ENCODE measurements at places on chromosomes 3 and 15.

GRCh38 chr3:175573226-175573625 lies 714.1 kb downstream of the NAALADL2 start:
- DNase-seq = no peak

DNA sequence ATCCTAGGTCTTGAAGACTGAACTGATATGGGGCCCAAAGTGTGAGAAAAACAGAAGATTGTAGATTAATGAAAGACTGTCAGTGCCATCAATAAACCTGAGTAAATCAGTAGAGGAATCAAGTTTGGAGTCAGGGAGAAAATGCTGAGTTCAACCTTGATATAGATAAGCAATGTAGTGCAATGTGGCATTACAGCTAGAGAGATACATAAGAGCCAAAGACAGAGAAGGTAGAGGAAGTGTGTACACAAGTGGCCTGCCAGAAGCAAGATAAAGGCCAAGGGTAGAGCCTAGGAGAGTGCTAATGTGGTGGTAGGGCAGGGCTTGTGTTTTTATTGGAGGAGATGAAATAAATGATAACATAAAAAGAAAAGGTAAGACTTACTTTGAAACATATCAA lies 26.0 kb upstream of the EID1 start:
- no peak for DNase-seq

DNA sequence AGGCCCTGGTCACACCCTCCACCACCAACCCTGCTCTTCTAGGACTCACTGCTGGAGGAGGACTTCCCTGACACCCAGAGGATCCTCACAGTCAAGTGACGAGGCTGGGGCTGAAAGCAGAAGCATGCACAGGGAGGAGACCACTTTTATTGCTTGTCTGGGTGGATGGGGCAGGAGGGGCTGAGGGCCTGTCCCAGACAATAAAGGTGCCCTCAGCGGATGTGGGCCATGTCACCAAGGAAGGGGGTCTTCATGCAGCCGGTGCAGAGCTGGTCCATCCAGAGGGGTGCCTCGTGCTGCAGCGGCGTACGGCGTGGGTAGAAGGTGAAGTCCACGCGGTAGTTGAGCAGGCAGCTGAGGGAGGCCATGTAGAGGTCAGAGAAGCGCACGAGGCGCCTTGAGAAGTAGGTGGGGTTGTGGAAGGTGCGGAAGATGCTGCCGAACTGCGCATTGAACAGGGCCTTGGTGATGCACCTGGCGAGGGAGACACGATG lies 9.4 kb downstream of the NT5DC2 start:
- DNase-seq = no peak

- no peak for DNase-seq
Measured at GRCh38 chr15:59539799-59540198, 71.8 kb upstream of the GCNT3 start.

GRCh38 chr15:89018207-89018606 lies 70.0 kb upstream of the ABHD2 start:
- no peak for DNase-seq

DNA sequence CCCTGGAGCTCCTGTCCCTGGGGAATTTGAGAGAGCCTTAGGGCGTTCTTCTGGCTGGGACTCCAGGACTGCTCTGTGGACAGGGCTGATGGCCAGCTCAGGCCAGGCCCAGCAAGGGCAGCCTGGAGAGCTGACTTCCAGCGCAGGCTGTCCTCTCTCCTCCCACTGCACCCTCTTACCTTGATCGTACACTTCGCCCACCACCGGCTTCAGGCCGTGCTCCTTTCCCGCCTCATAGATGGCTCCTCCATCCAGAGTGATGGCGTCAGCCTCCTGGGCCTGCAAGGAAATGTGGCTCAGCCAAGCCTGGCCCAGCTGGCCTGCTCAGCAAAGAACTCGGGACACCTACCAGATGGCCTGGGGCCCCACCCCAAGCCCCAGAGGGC lies 3.1 kb downstream of the MELTF start:
- no peak for DNase-seq

GRCh38 chr15:60973637-60974415 lies 255.3 kb downstream of the RORA start:
- DNase-seq = no peak

- no peak for DNase-seq
Measured at GRCh38 chr3:107543666-107544065, 20.9 kb downstream of the BBX start.

DNA sequence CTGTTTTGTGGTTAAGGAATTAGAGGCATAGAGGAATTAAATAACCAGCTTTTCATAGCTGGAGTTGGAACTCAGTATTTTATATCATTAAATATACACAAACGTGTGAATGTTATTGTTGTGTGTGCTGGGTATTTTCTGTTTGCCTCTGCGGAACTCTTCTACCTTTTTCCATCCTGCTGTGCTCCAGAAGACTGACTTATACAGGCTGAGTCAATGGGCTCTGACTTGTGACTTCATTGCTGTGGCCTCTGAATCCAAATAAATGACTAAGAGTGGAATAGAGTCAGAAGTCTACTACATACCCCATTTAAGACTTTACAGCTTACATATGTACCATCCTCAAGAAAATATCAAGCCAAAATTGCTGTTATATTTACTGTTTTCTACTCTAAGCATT lies 17.6 kb downstream of the ARIH1 start:
- DNase-seq = no peak

DNA sequence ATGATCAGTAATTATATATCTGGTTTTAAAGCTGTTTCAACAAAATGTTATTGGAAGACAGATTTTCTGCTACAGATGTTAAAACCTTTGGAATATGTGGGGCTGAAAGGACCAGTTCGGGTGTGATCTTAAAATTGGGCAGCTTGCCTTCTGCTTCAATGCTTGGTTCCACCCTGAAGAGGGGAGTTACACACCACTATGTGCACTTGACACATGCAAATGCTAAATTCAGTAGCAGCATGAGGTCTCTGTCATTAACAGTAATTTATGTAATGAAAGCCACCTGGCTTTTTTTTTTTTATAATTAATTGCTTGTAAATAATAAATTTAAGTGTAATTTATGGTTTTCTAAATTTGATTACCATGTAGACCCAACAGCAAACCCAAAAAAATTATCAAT lies 24.6 kb downstream of the CDIN1 start:
- DNase-seq = no peak

- no peak for DNase-seq
Measured at GRCh38 chr3:72171463-72171881, 386.5 kb upstream of the PROK2 start.

GRCh38 chr3:9945358-9945757 lies 6.8 kb downstream of the PRRT3 start:
- no peak for DNase-seq

GRCh38 chr3:121488628-121489027 lies 57.2 kb downstream of the POLQ start:
- DNase-seq = no peak

DNA sequence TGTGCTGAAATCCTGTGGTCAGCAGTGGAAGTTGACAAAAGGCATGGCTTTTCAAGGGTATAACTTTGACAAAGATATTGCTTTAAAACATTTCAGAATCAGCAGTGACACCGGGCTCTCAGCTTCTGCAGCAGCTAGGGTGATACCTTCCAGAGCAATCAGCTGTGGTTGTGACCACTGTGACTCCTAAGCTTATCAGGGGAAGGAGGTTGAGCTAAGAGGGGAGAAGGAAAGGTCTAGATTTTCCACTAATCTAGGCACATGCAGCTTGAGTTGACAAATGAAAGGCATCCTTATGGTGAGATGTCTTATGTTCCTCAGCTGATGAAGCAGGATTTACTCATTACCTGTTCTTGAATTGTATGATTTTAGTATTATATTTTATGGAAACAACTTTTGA lies 16.3 kb upstream of the LRRFIP2 start:
- no peak for DNase-seq

- no peak for DNase-seq
Measured at GRCh38 chr3:122091602-122092295, 36.6 kb downstream of the CD86 start.

DNA sequence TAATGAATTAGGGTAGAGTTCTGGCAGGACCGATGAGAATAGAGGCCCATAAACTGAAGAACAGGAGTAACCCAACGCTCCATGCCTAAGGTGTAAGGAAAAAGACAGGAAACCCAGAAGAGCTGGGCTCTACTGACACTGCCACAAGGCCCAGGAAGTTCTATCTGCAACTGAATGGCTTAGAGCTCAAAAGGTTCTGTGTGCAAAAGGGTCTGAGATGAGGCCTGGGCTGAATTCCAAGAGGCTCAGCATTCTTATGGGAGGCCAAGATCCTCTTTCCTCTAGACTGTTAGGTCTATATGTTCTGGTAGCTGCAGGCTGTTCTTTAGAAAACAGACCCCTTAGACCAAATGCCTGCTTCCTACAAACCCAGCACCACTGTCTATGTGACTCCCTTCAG lies 30.5 kb upstream of the PRSS50 start:
- peak; percentile 11 for DNase-seq

DNA sequence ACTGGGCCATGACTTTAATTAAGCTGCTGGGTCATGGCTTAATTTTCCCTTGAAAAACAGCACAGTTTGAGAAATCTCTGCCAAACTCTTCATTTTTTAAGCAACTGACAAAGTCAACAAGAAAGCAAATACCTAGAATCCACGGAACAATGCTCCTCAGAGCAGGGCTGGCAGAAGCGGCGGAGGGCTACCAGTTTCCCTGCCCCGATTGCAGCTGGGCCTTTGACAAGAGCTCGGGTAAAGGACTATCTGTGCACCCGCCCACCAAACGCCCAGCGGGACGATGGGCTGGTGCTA lies 1.2 kb downstream of the GOLIM4 start:
- no peak for DNase-seq

GRCh38 chr3:54071601-54072000 lies 50.8 kb upstream of the CACNA2D3 start:
- no peak for DNase-seq

DNA sequence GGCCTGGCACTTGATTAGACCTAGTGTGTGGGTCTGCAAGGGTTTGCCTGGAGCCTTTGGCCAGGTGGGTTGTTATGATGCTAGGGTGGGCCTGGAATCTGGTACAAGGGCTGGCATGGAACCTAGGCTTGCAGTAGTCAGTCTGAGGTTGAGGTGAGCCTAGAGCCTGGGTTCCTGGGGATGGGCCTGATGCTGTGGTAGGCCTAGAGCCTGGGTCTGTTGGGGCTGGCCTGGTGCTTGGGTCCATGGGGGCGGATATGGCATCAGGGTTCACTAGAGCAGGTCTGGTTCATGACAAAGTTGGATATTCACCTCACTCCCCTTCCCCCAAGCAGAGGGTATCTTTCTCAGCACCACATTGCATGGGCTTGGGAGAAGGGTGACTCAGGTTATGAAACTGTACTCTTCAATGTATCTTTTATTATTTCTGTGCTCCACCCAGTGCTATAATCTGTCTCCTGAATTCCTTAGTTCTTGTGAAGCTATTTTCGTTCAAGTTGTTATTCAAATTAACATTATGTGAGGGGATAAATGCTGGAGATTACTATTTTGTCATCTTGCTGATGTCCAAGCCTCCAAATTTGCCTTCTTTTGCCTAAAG lies 274.4 kb downstream of the NFKBIZ start:
- no peak for DNase-seq

DNA sequence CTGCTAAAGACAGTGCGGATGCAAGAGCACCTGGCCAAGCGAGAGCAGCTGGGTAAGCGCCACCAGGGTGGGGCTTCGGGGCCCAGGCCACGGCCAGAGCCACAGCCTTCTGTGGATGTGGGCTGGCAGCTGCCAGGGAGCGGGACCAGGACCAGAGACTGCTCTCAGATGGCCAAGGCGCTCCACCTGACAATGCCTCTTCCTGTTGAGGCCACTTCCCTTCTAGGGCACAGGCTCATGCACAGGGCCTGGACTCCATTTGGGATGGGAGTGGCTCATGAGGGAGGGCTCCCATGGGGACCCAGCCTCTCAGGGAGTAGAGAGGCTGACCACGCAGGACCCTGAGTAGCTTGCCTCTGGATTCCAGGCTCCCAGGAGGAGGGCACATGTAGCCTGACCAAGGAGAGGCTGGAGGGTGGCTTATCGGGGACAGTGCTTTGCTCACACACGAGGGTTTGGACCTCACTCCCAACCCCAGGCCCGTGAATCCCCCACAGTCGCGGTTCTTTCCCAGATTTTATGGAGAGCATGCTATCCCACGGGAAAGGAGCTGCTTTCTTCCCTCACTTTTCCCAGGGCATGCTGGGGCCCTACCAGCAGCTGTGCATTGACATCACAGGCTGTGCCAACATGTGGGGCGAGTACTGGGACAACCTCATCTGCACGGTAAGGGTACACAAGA lies 25.1 kb downstream of the ACAA1 start:
- no peak for DNase-seq

GRCh38 chr3:156615592-156616173 lies 58.7 kb upstream of the TIPARP start:
- no peak for DNase-seq

DNA sequence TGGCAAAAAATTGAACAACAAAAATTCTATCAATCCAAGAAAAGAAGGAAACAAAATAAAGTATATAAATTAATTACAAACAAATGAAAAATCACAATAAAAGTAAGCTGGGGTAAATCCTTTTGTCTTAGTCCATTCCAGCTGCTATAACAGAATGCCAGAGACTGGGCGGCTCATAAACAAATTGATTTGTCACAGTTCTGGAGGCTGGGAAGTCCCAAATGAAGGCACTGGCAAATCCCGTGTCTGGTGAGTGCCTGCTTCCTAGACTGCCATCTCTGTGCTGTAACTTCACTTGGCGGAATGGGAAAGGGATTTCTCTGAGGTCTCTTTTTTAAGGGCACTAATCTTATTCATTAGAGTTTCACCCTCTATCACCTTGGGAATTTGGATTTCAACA lies 53.6 kb upstream of the RPL35A start:
- no peak for DNase-seq

GRCh38 chr15:99449514-99449913 lies 116.3 kb upstream of the MEF2A start:
- DNase-seq = no peak

DNA sequence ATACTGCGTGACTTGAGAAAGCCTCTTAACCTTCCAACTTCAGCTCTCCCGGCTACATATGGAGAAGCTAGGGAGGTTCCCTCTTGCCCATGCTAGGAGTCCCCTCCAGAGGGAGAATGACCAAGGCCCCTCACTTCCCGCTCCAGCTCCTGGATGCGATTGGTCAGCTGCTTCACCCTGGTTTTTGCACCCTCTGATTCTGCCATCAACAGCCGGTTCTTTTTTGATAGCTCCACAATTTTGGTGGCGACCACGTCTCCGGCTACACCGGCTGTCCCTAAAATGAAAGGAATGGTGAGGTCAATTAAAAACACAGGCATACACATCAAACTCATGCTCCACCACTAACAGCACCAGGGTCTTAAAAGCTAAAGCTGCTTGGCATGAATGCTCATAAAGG lies 20.6 kb downstream of the CCDC13 start:
- DNase-seq = no peak

Measured in hindlimb muscle (tissue), 1 donor.